ENCODE measurements at places on chromosomes 12 and 14.
A peak's percentile ranks its signal among the peaks of the same experiment; 100 is the strongest.

DNA sequence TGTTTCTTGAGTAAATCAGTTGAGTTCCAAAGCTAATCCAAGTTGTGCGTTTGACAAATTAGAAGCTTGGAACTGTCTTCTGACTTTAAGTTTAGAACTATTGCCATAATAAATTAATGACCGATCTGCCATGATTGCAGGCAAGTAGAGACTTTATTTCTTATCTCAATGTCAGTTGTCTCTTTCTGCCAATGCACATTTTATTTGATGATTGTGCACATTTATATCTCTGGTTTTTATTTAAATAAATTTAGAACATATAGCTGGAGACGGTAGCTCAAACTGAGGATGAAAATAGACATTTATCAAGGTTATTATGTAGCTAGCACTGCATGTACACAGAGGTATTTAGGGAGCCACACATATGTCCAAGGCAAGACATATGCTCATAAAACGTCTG, 34.1 kb downstream of the SLCO1B1 start:
- DNase-seq, result no peak

DNA sequence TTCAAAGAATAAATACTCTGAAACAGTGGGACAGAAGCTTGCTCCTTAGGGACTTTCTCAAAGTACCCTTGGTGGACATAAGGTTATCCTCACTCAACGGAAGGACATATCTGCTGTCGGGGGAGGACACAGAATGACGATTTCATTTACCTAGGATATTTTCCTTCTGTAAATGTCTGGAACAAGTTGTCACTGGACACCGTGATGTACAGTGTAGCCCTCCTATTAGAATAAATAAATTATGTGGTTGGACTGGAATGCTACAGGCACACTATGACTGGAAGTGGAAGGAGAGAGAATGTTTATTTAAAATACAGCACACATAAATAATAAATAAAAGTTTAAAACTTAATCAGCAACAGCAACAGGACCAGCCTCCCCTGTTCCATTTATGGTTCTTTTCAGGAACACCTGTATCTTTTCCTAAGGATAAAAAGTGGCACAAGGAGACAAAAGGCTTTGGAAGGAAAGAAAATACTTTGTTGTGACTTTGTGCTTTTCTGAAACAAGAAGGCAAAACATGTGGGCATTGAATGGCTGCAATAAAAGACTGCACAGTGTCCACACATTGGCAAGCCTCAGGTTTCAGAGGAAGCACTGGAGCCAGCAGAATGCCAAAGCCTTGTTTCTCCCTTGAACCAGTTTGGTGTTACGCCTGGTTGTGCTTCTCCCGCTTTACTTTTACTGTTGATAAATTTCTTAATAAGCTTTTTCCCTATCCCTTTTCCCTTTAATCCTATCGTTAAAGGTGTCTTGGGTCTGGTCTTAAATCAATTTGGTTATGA, 36.8 kb downstream of the FGD4 start:
- DNase-seq, result no peak

DNA sequence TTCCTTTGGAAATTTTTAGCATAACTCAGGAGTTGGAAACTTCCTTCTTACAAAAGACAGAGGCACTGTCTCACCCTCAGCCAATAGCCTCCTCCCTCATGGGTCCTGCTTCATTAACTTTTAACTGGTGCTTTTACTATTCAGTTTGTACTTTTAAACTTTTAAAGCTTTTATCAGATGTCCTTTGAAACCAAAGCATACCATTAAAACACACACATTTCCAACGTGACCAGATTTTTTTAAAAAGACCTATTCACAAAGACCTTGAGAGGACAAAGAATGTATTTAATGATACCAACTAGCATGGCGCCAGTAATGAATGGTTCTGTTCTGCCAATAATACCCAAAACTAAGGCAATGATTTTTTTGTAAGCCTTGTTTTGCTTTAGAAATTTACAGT, 173.6 kb upstream of the EEA1 start:
- no peak for DNase-seq

DNA sequence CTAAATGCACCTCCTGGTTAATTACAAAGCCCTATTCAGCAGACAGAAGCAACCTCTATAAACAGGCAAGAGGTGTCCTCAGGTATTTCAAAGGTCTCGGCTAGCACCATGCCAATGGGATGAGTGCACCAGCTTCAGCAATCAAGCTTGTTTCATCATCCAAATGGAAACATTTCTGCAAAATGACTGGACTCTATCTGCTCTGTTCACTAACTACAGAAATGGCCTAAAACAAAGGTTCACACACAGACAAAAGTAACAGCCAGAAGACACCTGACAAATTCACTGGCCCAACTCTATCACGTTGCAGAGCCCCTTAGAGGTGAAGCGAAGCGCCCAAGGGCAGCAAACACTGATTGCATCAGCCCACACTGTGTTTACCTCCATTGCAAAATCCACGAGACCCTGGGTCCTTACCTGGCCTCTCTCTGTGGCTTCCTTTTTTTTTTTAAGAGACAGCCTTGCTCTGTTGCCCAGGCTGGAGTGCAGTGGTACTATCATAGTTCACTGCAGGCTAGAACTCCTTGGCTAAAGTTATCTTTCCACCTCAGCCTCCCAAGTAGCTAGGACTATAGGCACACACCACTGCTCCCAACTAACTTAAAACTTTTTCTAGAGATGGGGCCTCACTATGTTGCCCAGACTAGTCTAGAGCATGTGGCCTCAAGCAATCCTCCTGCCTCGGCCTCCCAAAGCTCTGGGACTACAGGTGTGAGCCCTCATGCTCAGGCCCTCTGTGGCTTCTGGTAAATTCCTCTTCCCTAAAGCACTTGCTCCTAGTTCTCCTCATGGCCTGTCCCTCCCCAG, 8.5 kb upstream of the SYNE3 start:
- DNase-seq, result no peak

GRCh38 chr12:114319422-114319821, 86.5 kb downstream of the TBX5 start:
- DNase-seq, result no peak

DNA sequence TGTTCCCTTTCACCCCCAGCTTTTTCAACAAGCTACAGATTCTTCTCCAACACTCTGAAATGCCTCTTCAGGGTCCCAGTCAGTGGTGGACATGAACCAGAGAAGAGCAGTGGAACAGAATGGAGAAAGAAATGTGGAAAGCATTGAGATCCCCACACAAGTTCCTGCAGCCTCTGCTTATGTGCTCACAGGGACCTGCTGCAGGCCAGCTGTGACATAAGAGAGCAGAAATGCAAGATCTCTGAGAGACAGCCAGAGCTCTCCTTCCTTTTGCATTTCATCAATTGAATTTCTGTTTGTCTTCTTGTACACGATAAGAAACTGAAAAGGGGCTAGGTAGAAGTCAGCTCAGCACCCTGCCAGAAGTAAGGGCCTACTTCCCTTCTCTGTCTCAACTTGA, 6.2 kb downstream of the MDM1 start:
- DNase-seq, result no peak

GRCh38 chr12:113056631-113057488, at the start of gene DTX1:
DTX1 (plus strand) TSS chr12:113056730; CDS start chr12:113058193, 1,463 bp downstream.
- DNase-seq, result no peak

- DNase-seq, result no peak
These were observed 21.2 kb downstream of the ZFYVE21 start for GRCh38 chr14:103736546-103737431.

- peak; percentile 50 for DNase-seq
These were observed 125.7 kb downstream of the TSPAN9 start for GRCh38 chr12:3202734-3203446.

- DNase-seq, result peak; percentile 73
These were observed 84.6 kb upstream of the CPSF6 start for GRCh38 chr12:69154585-69155363.
